NCI-H1092 (cell line): ENCODE measurements at places on chromosomes 4 and X.

GRCh38 chr4:130044788-130045531 lies 949.0 kb downstream of the C4orf33 start:
- DNase-seq, result no peak

GRCh38 chr4:104073229-104073628 lies 353.4 kb upstream of the TACR3 start:
- DNase-seq, result no peak

- DNase-seq, result no peak
These were observed 102.0 kb upstream of the ZNF827 start for GRCh38 chr4:146040623-146041022.

DNA sequence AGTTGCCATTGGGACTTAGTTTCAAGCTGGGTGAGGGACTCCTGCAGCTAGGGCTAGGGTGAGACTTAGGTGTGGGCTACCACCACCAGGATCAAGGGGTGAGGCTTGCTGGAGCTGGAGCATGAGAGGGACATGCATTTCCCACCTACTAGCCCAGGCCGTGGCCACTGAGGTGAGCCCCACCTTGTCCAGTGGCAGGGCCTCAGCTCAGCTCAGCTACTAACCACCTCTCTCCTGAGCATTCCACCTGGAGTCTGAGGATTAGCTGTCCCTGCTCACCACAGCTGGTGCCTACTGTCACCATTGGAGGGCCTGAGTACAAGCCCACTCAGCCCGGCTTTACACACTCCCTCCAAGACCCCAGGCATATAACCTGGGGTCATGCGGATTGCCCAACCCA lies 62.6 kb upstream of the MAGEH1 start:
- DNase-seq, result no peak

GRCh38 chr4:108529102-108529501 lies 91.3 kb upstream of the RPL34 start:
- DNase-seq, result no peak

DNA sequence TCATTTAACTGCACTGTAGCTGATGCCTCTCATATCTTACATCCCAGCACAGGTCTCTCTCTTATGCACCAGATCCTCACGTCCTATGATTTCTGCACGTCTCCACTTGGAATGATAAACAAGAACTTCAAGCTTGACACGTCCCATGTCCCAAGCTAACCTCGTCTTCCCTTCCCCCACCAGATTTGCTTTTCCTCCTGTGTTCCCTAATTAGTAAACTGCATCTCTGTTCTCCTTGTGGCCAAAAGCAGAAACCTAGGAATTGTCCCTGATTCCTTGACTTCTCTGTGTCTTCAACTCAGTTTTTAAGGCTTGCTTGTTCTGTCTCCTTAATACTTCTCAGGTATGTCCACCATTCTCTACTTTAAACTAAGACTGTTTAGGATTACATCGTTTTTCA lies 171.9 kb downstream of the BMPR1B start:
- DNase-seq, result no peak

DNA sequence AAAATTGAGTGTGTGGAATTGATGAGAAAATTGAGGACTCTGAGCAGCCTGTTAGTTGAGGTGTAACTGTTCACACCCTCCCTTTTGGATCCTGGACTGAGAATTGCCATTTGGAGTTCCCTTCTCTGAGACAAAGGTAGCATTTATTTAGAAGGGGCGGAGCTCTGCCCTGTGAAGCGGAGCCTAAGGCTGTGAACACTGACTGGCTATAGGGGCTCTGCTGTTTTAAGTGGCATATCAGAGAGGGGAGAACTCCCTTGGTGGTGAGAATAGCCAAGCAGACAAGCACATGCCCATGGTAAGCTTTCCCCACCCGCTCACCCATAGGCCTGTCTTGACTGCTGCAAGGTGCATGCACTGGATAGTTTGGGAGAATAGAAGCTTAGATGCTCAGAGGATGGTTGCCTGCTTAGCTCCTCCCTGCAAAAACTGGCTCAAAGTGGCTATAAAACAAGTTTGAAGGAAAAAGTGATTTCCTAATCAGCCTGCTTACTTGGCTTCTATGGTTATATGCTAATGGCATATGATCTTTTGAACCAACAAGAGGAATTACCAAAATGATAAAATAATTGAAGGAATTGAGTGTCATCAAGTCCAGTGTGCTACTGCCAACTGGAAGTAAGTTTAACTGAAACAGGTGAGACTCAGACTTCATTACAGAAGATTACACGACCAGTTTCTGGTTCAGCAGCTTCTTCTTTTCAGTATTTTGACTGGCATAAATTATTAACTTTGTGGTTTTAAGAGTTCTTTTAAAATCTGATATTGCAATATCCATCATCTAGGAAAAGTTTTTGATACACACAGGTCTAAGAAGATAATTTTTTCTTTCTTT lies 108.4 kb downstream of the AFF1 start:
- no peak for DNase-seq

GRCh38 chr4:152571296-152571695 lies 35.4 kb upstream of the FBXW7 start:
- no peak for DNase-seq

- DNase-seq, result no peak
These were observed 453.1 kb downstream of the EPHA5 start for GRCh38 chr4:65217179-65217578.

DNA sequence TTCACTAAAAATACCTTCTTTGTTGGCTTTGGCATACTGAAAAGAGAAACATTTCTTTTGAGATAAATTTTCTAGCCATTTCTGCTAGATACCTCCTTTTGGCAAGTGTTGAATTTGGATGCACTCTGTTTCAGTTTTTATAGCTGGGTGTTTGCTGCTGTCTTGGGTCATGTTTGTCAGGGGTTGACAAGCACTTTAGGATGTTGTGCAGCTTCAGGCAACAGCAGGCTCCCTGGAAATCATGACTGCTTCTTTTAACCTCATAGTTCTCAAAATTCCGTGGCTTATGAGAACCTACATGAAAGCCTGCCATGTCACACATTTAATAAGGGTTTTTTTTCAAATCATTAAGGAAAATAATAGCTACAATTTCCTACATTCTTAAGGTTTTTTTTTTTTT lies 36.7 kb downstream of the CCSER1 start:
- no peak for DNase-seq

- no peak for DNase-seq
These were observed 11.5 kb upstream of the IDS start for GRCh38 chrX:149516604-149517003.
